Upper lobe of right lung (tissue), 1 donor: ENCODE measurements at places on chromosomes 12 and 14. TPM values are rescaled to one million over a fixed set of nuclear protein-coding genes. Genes with fewer than 3 reads are reported as not detected.

Gene CLEC4E
- 16.8 TPM for total RNA-seq

DNA sequence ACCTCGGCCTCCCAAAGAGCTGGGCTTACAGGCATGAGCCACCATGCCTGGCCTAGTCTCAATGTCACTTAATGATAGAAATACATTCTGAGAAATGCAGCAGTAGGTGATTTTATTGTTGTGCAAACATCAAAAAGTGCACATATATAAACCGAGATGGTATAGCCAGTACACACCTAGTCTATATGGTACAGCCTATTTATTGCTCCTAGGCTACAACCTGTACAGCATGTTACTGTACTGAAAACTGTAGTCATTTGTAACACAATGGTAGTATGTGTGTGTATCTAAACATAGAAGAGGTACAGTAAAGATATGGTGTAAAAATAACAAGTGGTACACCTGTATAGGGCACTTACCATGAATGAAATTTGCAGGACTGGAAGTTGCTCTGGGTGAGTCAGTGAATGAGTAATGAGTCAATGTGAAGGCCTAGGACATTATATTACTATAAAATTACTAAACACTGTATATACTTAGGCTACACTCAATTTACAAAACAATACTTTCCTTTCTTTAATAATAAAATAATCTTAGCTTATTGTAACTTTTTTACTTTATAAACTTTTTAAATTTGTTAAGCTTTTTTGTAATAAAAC, 166.7 kb upstream of the SYT1 start:
- no peak for DNase-seq

DNA sequence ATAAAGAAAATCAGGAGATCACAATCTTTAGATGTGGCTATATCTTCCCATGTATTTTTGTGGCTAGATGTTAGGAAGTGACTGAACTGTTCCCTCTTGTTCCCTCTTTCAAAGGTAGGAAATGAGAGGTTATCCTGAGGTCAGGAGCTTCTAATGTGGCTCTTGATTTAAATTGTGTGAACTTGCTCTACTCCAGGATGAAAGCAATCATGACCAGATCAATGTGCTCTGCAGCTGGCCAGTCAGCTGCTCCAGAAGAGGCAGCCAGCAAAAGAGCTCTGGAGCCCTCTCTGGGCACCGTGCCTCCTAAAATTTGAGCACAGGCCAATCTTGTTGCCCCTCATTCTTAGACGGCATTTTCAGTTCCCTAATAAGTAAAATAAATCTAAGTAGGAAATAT, 32.0 kb downstream of the CDK17 start:
- no peak for DNase-seq

Gene ANO2
- total RNA-seq = 36.8 TPM

GRCh38 chr14:86066651-86067050, 536.7 kb downstream of the FLRT2 start:
- DNase-seq = no peak

- DNase-seq = no peak
These were observed 7.7 kb downstream of the CBX5 start for GRCh38 chr12:54272214-54272613.

Gene RXYLT1
- 13.3 TPM for total RNA-seq

DNA sequence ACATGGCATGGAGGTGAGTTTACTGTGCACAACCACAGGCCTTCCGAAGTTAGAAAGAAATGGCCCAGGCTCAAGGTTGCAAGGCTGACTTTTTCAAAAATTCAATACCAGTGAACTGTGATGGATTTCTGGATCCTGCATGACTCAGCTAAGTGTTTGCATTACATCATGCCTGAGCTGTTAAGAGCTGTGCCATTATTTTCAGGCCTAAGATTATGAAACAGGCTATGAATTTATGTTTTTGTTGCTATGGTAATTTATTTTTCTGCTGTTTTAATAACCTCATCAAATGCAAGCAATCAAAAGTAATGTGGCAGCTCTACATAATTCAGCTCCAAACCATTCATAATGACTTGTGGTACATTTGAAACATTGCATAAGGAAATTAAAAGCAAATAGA, 457.7 kb upstream of the TMEM132C start:
- no peak for DNase-seq

Gene SLC35F4
- not detected for total RNA-seq

GRCh38 chr12:11922361-11922760, 148.4 kb upstream of the BCL2L14 start:
- DNase-seq = no peak

GRCh38 chr14:60705100-60705499, 19.1 kb downstream of the SIX4 start:
- DNase-seq = no peak

Gene SCFD1
- 72.6 TPM for total RNA-seq

- DNase-seq = no peak
These were observed 8.5 kb upstream of the SYNE3 start for GRCh38 chr14:95524706-95525512.

Gene FAM186B
- 0.75 TPM for total RNA-seq

- no peak for DNase-seq
These were observed 28.9 kb downstream of the DEGS2 start for GRCh38 chr14:100130521-100130920.

Gene KRT7
- 664 TPM for total RNA-seq
